ENCODE measurements at places on chromosomes 11 and 22.
A peak's percentile ranks its signal among the peaks of the same experiment; 100 is the strongest.

- DNase-seq = no peak
Observed at GRCh38 chr22:42892571-42893316, 35.7 kb upstream of the ARFGAP3 start.

GRCh38 chr11:24496736-24497725, at the start of gene LUZP2:
Gene LUZP2 (plus strand): TSS chr11:24497053.
- DNase-seq = no peak

DNA sequence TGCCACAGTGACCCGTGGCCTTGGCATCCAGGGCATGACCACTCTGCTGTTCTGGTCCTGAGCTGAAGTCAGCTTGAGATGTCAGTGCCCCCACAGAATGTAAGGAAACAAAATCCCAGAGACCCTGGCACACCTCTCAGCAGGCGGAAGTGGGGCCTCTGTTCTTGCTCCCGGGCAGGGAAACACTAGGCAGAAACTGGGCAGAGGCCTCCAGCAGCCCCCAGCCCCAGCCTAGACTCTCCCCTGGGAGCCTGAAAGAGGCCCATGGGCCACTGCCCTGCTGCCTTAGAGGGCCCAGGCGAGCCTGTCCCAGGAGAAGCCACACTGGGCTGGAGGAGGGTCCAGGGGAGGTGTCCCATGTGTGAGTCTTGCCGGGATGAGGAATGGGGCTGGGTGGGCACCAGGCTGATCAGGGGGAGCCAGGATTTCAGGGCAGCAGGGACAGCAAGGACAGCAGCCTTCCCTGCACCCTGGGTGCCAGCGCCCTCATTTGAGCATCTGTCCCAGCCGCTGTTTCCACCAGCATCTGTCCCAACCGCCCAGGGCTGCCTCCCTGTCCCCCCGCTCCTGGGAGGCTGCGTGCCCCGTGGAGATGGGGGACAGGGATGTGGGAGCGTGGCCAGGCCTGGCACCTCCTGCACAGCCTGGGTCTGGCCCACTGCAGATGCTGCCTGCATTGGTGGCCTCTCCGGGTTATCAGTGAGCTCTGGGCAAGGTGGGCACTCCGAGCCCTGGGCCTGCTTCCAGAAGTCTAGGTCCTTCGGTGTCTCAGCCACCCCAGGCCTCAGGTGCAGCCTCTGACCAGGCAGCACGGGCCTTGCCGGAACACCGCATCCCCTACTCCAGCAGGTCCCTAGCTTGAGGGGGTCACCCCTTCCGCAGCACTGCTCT, 1072.4 kb downstream of the BRD1 start:
- DNase-seq = no peak

DNA sequence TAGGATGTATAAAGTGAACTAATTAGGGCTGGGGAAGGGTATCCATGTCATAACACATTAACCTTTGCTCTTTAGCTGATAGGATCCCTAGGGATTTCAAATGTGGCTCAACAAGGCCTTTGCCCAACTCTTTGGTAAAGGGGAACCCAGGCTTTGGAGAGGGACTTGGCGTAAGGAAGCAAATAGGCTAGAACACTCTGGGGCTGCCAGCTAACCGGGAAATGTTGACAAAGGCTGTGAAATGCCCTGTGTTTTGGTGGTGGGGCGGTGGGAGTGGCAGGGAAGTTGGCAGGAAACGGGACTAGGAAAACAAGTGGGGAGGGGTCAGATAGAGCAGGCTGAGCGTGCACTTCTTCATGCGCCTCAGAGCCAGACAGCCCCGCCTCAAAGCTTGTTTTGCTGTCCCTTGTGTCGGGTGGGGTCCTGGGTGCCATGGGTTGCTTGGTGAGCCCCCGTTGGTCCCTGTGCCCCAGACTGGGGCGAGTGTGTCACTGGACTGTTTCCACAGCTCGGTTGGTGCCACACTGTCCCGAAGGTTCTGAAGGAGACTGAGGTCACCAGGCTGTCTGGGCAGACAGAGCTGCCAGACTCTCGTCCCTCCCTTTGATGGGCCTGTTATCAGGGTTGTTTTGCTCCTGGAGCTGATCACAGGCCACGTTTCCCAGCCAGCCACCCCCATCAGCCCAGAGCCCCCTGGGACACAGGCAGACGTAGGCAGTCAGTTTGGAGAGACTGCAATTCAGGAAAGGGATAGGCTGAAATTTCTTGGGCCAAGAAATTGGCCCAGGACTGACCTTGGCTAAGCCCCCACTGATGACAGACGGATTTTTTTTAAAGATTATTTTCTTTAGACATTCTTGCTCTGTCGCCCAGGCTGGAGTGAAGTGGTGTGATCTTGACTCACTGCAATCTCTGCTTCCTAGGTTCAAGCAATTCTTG, 19.6 kb downstream of the KCTD21 start:
- DNase-seq = no peak

GRCh38 chr11:132588366-132588765, 943.9 kb downstream of the OPCML start:
- no peak for DNase-seq

DNA sequence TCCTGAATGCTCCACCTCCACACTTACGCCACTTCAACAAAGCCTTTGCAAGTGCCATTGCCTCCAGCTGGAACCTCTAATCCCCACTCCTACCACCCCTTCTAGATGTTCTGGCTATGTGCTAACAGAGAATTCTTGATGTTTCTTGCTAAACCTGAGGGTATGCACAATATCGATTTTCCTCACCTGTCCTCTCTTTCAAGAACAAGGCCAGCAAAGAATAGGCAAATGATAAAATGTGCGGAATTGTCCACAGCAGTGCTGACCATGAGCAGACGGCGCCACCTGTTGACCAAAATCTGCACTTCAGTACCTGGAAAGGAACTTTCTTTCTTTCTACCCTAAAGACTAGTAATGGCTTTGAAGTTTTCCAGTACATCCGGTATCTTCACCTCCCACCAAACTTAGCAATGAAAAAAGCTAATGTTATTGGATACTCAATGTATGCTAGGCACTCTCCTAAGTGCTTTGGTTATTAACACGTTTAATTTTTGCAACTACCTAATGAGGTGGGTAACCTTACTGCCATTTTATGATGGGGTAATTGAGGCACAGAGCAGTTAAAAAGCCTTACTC, 3.4 kb downstream of the TIMM10 start:
- DNase-seq = peak; percentile 81

GRCh38 chr11:32421992-32422391, 13.3 kb downstream of the WT1 start:
- no peak for DNase-seq
